ENCODE measurements at places on chromosomes 12 and 14. TPM values are rescaled to one million over a fixed set of nuclear protein-coding genes. Genes with fewer than 3 reads are reported as not detected.

Gene C3AR1
- total RNA-seq = 0.49 TPM

Gene SYNDIG1L
- 0.98 TPM for total RNA-seq

Gene AMN
- 0.25 TPM for total RNA-seq

Gene VDR
- total RNA-seq = not detected

Gene HELB
- 3.9 TPM for total RNA-seq

Gene CLIP1
- 59.0 TPM for total RNA-seq

Gene TM7SF3
- total RNA-seq = 55.3 TPM

Gene TAS2R43
- total RNA-seq = 4.9 TPM

Gene NXPH4
- total RNA-seq = 1.7 TPM

Gene TMEM63C
- total RNA-seq = 11.1 TPM

Gene TNFRSF1A
- total RNA-seq = 8.1 TPM

Gene RFC5
- total RNA-seq = 16.5 TPM

Gene GPR84
- total RNA-seq = not detected

Gene CNTN1
- total RNA-seq = 376 TPM

Gene BCL11B
- 35.4 TPM for total RNA-seq

Gene RNF212B
- not detected for total RNA-seq

Gene NDUFA9
- total RNA-seq = 20.4 TPM

Gene RITA1
- total RNA-seq = 6.6 TPM
